ENCODE measurements at places on chromosomes 5 and 9.

DNA sequence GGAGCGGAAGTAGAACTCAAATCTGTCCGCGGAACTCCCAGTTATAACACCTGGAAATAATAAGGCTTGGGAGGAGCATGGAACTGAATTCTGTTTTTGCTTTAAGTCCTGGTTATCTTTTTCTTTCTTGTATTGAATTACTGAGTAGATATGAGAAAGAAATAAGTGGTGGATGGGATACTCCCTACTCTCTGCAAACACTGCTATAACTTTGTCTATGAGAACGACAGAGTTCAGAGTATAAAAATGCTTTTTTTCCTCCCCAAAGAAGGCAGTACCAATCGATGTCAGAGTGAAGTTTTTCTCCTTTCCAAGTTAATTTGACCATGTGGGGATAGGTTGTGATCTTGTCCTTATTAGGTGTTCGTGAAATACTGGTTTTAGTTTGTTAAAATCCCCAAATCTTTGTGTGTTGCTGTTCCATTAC is 1.2 kb downstream of the RIC1 start:
- DNase-seq = no peak

GRCh38 chr5:134455466-134455865 is 43.8 kb upstream of the CDKN2AIPNL start:
- DNase-seq = no peak

- DNase-seq = no peak
These were observed 43.0 kb downstream of the ARHGAP26 start for GRCh38 chr5:142813220-142813619.

- DNase-seq = no peak
These were observed 411.3 kb downstream of the ARHGEF28 start for GRCh38 chr5:74037321-74037720.

GRCh38 chr9:100082782-100083181 is 16.0 kb downstream of the ERP44 start:
- DNase-seq = no peak

DNA sequence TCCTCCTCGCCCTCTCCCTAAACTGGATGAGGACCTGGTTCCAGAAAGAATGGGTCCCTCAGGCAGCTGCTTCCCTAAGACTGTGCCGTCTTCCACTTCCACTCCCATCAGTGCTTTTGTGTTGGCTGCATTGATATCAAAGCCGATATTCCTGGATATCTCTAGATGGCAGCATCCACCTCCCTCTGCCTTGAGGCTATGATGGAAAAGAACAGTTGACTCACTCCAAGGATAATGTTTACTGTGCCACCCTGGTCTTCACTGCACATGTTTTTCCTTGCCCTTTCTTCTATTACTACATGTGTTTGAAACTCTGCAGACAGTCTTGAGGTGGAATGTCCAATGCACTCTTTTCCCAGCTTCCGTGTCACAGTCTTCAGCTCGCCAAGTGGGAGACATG is 211.6 kb downstream of the MAST4 start:
- DNase-seq = no peak

DNA sequence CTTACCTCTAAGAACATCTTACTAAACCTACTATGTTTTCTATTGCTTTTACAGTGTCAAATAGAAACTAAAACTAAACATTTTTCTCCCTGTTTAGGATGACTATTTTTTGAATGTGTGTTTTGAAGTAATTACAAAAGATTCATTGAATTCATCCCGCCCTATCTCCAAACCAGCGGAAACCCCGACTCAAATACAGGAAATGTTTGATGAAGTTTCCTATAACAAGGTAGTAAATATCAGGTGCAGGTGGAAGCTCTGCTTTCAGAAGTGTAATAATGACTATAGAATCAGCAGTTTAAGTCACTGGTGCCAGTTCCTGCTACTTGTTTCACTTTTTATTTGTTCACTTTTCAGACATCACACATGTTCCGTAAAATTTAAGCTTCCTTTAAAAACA is 20.0 kb downstream of the ERAP2 start:
- no peak for DNase-seq

- DNase-seq = no peak
These were observed 106.4 kb upstream of the DHFR start for GRCh38 chr5:80761176-80761575.

DNA sequence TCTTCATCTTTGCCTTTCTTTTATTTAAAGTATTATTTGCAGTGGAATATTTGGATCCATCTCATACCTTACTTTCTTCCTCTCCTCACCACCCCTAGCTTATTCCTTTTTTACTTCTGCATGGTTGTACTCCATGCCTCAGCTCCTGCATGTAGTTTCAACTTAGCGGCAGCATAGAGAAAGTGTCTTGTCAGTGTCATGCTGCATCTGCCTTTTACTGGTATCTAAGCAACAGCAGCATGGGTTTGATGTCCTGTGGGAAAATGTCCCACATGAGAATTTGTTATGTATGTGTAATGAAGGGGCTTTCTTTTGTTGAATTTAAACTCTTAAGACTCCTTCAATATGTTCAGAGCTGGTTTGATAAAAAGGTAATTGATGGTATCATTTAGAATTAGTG is 20.6 kb downstream of the TCERG1 start:
- no peak for DNase-seq

DNA sequence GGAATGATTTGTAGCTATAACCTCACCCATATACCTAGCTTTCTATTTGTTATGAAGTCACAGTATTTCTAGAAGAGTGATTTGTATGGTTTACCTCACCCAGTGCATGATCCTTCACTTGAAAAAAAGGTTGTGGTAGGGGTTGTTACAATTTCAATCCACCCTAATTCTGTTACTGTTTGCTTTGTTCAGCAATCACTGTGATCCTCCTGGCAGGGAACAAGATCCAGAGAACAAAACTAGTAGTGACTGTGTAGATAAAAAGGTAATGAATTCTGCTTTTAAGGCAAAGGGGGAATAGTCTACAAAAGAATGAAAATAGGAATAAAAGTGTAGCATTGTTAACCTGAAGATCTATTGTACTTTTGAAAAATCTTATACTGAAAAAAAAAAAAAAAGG is 191.3 kb upstream of the SH3GL2 start:
- DNase-seq = no peak

DNA sequence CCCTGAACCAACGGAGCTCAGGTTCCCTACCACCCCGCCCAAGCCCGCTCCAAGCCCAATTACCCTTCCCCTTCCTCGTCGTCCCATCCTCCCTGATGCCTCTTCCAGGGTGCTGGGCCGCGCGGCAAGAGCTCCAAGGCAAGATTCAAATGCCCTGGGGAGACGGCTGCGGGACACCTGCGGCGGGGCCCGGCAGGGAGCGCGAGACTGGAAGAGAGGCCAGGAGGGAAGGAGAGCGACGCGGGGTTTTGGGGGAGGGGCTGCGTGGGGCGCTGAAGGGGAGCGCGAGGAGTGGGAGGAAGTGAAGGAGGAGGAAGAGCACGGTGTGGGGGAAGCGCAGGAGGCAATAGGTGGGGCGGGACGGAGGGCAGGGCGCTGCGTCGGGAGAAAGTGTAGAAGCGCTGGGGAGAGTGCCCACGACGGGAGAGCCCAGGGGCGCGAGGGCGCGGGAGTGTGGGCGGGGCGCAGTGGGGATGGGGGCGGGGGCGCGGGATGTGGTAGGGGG is 975 bp upstream of the NXNL2 start:
- DNase-seq = no peak

- no peak for DNase-seq
These were observed 983.8 kb downstream of the CDH9 start for GRCh38 chr5:26054594-26054993.

DNA sequence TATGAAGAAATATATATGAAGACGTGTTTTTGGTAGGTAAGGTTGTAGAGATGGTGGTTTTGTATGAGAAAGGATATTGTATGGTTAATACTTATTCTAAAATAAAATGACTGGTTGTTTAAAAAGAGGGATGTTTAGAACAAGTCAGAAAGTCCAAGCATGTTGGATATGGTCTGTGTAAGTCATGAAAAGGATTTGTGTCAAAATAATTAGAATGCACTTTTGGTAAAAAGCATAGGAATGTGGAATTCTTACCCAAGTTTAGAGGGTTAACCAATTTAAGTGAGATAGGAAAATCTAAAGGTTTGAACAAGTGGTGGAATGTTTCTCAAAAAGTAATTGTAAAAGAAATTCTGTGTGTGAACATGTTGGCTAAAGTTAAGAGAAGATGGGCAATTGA is 1556.5 kb upstream of the C9orf72 start:
- DNase-seq = no peak

GRCh38 chr5:89236900-89237299 is 353.9 kb upstream of the MEF2C start:
- DNase-seq = no peak

- no peak for DNase-seq
These were observed 79.2 kb downstream of the MEGF10 start for GRCh38 chr5:127369796-127370195.

GRCh38 chr5:32735512-32735911 is 24.4 kb downstream of the NPR3 start:
- no peak for DNase-seq

GRCh38 chr9:127382541-127382940 is 14.4 kb upstream of the SLC2A8 start:
- no peak for DNase-seq

- DNase-seq = no peak
These were observed 67.5 kb downstream of the YIPF5 start for GRCh38 chr5:144102979-144103378.

GRCh38 chr9:6552498-6553121 is 92.9 kb downstream of the GLDC start:
- no peak for DNase-seq

DNA sequence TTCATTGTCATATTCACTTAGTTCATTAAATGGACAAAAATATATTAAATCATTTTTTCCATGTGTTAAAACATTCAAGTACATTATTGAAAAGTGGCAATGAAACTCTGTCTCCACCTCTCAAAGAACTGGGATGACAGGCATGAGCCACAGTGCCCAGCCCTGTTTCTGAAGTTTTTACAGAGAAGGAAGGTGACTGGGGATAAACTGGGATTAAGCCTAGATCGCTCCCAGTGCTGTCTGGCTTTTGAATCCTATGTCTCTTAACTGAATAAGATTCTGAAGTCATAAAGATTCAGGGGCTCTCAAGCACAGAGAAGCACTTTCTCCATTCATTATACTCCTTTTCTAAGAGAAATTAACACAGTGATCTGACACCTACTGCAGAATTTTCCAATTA is 88.3 kb downstream of the SLC38A9 start:
- DNase-seq = no peak

DNA sequence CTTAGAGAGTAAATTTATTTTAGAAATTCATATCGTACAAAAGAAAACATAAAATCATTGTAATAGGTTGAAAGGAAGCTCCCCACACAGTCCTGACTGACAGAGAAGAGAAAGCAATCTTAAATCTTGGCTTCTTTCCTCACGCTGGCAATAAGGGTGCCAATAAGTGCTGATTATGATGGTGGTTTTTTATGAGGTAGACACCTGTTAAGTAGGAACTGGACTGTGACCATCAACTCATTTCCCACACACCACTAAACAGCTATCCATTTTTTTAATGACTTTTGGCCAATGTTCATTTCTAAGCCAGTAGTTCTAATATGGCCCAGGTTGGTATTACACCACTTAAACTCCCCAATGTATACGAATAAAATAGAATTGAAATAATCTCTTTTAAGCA is 893.5 kb upstream of the NUDT12 start:
- DNase-seq = no peak

DNA sequence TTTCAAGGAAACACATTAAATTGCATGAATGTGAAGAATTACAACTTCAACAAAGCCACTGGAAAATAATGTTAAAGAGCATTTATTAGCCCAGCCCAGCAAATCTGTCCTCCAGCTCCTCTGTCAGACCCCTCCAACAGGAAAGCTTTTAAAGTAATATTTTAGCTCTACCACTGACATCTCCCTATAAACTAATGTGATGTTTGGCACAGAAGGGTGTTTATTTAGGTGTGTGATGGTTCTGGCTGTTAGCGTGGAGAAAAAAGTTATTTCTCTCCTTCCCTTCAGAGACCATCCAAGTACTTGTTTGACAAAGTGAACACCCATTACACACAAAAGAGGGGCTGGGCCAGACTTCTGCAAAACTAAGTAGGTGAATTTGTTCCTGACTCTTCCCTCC is 111.9 kb upstream of the TARS1 start:
- DNase-seq = no peak

GRCh38 chr9:124291801-124292396 is 34.1 kb downstream of the NEK6 start:
- DNase-seq = no peak

GRCh38 chr5:92428415-92428814 is 1045.3 kb upstream of the ARRDC3 start:
- no peak for DNase-seq

DNA sequence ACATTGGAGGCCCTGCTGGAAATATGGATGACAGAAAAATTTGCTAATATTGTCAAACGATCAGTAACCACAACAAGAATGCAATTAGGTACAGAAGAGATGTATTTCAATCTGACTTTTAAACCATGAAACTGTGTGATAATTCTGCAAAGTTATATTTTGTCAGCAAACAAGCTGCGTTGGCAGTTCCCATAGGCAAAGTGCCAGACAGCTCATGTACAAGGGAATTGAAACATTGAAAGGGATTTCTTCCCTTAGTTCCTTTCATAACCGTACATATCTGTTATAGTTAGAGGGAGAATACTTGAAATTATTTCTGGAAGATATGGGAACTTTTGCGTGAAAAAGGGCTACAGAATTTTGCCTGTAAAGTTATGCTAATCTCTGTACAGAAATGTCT is 419.4 kb upstream of the PTGER4 start:
- DNase-seq = no peak

DNA sequence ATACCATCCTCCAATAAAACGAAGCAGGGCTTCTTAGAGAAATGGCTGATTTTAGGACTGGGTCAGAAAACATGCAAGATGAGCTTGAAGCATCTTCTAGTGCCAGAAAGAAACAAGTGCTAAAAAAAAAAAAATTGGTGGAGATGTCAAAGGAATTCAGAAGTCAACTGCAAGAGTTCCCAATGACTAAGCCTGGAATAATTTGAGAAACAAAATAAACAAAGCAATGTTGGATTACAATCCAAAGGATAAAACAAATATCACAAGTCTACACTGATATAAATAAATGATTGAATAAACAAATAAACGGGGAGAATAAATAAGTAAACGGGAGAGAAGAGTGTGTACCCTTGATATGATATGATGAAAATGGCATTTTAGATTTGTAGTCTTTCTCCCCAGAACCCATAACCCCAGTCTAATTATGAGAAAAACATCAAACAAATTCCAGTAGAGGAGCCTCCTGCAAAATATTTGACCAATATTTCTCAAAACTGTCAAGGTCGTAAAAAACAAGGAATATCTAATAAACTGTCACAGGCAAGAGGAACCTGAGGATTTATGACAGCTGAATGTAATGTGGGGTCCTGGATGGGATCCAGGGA is 63.5 kb upstream of the CCL21 start:
- no peak for DNase-seq

GRCh38 chr5:51345106-51345505 is 38.1 kb upstream of the ISL1 start:
- DNase-seq = no peak

Measured in C1 segment of cervical spinal cord (tissue), 14 donors.